ENCODE measurements at places on chromosomes 3 and 15.

DNA sequence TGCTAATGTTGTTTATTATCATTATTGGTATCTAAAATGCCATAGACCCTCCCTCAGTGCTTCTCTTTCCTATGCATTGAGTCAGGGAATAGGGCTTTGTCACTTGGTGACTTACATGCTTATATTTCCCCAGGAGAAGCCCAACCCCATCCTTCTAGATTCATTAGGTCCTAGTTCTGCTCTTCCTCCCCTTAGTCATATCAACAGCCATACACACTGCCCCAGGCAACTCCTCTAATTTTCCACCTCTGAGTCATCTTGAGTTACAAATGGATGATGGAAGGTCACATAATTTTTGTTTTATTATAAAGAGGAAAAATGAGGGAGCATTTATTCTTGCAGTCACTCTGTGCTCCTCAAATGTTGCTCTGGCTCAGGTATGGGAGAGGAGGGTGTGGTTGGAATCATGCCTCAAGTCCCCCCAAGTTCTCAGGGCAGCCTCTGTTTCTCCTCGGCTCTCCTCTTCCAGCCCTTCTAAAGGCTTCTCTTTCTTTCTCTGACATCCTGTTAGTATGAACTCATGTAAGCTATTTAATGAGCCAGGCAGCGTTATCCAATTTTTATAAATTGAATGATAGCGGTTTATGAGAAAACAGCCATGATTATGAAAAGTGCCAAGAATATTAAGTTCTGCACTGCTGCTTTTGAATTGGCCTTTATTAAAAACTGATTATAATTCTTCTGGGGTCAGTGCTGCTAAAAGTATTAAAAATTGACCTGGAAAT is 45.6 kb upstream of the FSTL1 start:
- DNase-seq, result no peak

- no peak for DNase-seq
Observed at GRCh38 chr3:149920119-149920518, 50.6 kb downstream of the PFN2 start.

DNA sequence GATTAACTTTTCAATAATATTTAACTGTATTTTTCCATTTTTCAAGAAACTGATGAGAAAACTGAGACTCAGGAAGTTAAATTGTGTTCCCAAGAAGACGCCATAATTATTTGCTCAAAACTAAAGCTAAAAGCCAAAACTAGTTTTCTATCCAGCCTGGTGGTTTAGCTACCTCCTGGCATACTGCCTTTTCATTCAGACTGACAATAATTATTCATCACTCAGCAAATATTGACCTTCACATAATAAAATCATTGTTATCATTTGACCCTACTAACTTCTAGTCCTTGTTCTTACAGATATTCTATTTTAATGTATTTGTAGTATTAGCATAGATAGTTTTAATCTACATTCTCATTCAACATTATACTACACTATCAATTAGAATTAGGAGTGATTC is 210.6 kb upstream of the GADL1 start:
- DNase-seq, result no peak

GRCh38 chr3:184409331-184409926 is 29.6 kb downstream of the CHRD start:
- DNase-seq, result no peak

GRCh38 chr3:30539772-30540171 is 66.6 kb upstream of the TGFBR2 start:
- DNase-seq, result no peak

GRCh38 chr15:82538961-82539690 is 1.1 kb downstream of the RPS17 start:
- DNase-seq, result no peak

Data from testis (tissue), 5 donors.